ENCODE measurements at places on chromosomes 16 and 17. TPM values are rescaled to one million over a fixed set of nuclear protein-coding genes. Genes with fewer than 3 reads are reported as not detected.

GRCh38 chr17:58219007-58219788, at the start of gene MKS1:
MKS1 (minus strand) TSS chr17:58219255; CDS start chr17:58219230, 25 bp downstream.
- peak; percentile 98 for DNase-seq

DNA sequence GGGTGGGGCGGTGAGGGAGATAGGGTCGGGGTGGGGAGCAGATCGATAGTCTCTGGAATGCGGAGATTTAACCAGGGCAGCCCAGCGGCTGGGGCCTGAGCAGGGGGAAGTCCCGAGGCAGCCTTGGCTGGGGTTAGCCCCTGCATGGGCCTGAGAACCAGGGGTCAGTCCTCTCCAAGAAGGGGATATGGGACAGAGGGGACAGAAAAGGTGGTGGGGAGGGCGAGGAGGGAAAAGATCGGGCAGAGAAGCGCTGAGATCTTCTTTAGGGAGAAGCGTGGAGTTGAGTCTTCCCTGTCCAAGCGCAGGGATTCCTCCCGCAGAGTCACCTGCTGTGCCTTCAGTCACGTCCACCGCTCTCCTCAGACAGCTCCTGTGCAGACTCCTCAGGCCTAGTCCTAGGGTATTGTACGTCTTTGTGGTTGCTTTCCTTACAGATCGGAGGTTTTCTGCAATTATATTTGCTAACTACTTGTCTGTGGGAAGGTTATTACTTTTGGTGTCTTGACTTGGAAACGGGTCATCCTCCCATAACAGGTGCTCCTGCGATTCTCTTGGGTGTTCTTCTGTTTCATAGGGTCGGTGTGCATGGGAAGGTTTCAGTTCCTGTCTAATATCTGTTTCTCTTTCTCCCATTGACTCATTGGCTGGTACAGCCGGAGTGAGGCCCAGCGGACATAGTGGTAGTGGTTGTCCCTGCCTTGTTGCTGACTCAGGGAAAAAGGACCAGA, 952 bp downstream of the CD300A start:
- no peak for DNase-seq

- DNase-seq: peak; percentile 59
Observed at GRCh38 chr17:17740615-17741348, 59.5 kb downstream of the RAI1 start.

The DPEP2 gene
- 1.1 TPM for polyA plus RNA-seq

The WNT9B gene
- 2.4 TPM for polyA plus RNA-seq
